Stimulated activated CD8-positive, alpha-beta memory T cell treated with anti-CD3 and anti-CD28 coated beads, Interleukin-15, amount 100 ng/mL, for 48 hours (primary cell): ENCODE measurements at places on chromosomes 4 and X.

DNA sequence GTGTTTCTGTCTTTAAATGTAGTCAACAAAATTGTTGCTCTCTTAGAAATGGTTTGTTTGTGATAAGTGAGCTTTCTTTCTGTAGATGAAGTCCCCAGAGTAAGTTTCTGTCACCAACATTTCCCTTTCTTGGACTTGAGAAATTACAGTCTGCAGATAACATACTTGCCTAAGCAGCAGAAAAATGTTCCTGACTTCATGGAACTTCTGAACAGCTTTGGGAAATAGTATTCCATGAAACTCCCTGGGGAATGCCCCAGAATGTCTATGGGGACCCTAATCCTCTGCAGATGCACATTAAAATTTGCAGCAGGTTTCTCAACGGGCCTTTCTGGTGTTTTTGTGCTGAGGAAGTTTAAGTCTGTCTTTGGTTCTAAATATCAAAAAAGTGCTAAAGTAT, 38.6 kb upstream of the NEIL3 start:
- no peak for DNase-seq

DNA sequence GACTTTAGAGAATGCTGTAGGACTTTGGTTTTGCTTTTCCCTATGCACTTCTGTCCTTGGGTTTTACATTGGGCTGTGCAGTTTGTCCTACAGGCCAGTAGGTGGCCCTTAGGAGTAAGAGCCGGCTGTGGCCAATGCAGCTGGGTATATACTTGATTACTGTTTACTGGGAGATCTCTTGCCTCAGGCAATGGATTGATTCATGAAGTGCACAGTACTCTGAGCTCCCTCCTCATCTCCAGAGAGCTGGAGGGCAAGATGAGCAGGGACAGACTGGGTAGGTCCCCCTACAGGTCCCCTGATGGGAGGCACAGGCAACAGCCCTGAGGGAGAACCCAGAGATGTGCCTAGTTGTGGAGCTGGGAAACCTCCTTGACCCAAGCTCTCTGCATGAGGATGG, 103.8 kb upstream of the QRFPR start:
- no peak for DNase-seq

DNA sequence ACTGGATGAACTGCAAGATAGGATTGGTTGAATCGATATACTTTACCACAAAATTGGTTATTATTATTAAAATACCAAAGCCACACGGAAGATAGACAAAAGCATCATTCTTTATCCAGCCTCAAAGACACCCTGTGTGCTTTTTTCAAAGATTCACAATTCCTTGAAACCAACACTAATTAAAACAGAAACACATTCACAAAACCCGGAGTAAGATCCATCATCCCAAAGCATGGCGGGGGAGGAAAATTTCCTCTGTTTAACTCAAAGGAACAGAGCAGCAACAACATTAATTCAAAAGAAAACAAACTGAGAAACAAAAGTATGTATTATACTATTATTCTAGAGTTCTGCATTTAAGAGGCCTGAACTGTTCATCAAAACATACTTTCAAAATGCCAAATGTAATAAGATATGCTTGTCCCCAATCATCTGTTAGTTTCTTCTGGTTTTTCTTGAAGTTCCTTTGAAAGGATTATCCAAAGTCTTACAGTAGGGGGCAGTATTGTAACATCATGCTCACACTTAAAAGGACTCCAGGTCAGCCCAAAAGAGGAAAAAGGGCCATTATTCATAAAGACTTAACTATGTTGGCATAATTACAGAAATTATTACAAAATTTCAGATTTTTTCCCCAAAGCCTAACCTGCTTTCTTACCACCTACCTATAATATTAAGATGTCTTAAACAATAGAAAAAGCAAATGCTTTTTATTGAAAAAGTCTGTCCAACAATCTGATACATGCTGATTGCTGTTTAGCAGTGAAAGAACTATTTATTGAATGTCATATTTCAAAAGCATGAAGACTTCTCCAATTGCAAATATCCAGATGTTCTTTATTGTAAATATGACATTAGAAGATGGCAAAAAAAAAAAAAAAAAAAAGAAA, 168.7 kb downstream of the SCFD2 start:
- no peak for DNase-seq

DNA sequence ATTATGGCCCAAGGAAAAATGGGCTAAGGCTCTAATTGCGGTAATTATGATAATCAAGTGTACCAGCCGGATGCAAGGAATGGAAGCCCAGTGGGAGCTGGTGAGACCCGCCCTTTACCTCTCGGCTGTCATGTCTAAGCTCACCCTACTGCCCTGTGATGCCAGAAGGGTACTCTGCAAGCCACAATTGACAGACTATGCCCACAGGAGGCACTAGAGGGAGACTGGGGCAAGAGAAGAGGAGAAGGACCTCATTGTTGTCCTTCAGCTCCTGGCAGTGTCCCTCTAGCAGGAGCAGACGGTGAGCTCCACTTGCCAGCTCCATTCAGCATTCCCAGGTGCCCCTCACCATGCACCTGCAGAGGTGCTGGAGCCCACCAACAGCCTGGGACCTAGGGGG, 141.8 kb downstream of the SMIM20 start:
- no peak for DNase-seq

GRCh38 chr4:15659768-15660570, 4.8 kb upstream of the FBXL5 start:
- DNase-seq = no peak

DNA sequence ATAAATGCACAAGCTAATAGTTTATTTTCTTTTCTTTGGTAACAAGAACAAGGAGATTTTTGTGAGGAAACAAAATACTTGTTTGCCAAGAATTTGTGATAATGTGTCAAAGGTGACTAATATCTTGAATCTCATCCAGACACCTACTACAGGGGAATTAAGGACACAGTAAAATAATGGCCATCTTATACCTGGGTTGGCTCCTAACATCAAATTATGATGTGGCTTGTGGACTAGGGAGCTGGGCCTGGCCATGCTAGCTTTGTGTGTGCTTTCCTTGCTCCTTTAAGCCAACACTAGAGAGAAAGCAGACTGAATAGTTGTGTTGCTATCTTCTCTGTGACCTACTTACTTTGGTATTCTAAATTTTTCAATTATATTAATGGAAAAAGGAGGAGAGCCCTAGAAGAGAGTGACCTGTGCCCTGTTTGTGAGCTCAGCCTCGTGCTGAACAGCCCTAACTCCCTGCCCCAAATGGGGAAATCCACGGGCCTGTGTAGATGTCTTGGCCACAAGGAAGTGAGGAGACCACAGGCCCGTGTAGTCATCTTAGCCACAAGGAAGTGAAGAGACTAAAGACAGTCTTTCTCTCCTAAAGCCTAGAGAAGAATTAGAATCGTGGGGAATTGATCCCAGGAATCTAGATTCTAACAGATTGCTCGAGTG, 23.3 kb downstream of the ARHGAP24 start:
- no peak for DNase-seq

GRCh38 chr4:111048316-111048715, 425.4 kb upstream of the PITX2 start:
- no peak for DNase-seq

DNA sequence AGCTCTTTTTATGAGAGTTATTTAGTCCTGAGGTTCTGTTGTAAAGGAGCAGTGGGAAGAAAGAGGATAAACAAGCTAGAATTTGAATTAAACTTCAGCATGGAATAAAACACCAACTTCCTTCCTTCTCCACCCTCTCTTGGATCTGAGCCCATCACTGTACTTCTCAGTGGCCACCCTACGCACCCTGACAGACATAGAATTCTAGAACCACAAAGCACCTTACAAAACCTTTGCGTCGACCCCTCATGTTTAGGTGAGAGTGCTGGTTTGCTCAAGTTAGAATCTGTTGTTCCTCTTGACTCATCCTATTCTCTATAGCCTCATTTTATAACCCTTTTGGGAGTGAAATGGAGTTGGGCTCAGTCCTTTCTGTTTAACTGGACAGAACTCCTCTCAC, 84.6 kb upstream of the RPL34 start:
- no peak for DNase-seq

DNA sequence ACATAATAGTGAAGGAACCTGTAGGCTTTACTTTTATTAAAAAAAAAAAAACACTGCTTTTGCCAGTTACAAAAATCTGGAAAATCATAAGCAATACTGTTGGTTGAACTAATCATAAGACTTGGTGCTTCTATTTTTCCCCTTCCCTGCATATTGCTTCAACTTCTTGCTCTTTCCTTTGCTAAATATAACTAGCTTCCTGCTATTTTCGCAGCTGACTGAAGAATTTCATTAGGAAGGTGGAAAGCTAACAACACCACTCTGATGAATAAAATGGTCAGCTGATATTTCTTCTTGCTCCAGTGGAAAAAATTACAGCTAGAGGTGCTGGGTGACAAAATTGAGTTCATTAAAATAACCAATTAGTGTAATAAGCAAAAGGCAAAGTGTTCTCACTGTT, 39.3 kb downstream of the MEPE start:
- DNase-seq = no peak

GRCh38 chrX:15301924-15302323, 13.5 kb downstream of the ASB11 start:
- DNase-seq = peak; percentile 2

DNA sequence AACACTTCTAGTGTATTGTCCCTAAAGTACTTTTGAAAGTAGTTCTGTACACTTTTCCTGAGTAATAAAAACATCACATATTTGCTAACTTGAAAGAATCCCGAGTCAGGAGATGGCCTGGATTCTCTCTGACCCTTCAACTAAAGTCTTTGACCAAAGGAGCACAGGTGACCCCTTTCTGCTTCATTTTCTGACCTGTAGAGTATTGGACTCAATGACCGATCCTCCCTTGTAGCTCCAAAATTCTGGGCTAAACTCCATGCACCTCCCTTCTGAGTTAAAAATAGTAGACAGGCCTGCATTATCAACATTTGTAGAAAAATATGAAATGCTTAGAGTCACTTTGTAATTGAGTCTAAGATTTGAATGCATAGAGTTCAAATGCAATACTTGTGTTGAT, 4.0 kb upstream of the TAPT1 start:
- no peak for DNase-seq

GRCh38 chr4:153497091-153497531, 31.0 kb downstream of the TMEM131L start:
- DNase-seq = no peak

DNA sequence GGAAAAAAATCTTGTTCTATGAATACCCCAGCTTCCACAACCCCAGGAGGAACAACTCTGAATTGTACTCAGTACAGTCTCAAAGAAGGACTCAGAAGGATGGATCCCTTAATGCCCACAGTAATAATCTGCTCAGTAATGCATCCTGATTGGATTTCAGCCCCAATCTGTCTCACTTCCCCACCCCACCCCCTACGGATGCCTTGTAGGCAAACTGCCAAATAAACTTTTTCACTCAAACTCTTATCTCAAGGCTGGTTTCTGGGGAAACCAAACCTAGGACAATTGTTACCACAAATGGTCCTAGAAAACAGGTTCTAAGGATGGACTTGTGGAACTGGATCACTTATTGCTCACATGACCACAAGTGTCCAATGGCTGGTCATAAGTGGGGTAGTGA, 1021.8 kb upstream of the INTU start:
- no peak for DNase-seq

- no peak for DNase-seq
Observed at GRCh38 chr4:111602848-111603247, 542.4 kb upstream of the FAM241A start.

- no peak for DNase-seq
Observed at GRCh38 chrX:150163956-150164726, 199.0 kb upstream of the MAMLD1 start.

GRCh38 chrX:149682031-149682430, 29.8 kb upstream of the MAGEA11 start:
- DNase-seq = no peak

GRCh38 chr4:127327491-127327890, 305.3 kb upstream of the INTU start:
- DNase-seq = no peak

DNA sequence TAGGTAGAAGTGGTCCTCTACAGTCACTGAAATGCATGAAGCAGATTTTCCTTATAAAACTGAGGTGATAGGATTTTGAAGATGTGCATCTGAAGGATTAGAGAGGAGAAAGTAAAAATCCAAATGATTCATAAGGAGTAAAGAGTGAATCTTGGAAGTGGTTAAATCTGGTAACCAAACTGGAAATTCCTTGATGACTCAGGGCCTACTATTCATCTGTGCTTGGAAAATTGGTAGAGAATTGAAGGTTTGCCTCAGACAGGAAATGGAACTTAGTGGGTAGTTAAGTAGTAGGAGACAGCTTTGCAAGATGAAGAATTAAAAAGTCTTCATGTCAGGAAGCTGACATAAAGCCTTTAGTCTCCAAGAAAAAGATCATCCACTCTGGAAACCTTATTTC, 368.9 kb upstream of the CTSO start:
- DNase-seq = no peak

DNA sequence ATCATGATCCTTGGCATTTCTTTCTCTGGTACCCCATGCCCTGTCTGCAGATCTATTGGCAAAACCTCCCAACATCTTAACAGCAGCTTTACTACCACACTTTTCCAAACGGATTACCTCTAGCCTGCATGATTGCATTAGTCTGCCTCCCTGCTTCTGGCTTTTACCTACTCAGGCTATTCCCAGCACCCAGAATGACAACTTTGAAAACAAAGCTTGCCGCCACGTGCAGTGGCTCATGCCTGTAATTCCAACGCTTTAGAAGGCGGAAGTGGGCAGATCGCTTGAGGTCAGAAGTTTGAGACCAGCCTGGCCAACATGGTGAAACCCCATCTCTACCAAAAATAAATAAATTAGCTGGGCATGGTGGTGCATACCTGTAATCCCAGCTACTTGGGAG, 60.2 kb downstream of the UBE2K start:
- DNase-seq = no peak

- DNase-seq = no peak
Observed at GRCh38 chrX:103250977-103251376, 4.0 kb downstream of the TCEAL8 start.

- no peak for DNase-seq
Observed at GRCh38 chr4:173685831-173686210, 155.8 kb upstream of the HAND2 start.

DNA sequence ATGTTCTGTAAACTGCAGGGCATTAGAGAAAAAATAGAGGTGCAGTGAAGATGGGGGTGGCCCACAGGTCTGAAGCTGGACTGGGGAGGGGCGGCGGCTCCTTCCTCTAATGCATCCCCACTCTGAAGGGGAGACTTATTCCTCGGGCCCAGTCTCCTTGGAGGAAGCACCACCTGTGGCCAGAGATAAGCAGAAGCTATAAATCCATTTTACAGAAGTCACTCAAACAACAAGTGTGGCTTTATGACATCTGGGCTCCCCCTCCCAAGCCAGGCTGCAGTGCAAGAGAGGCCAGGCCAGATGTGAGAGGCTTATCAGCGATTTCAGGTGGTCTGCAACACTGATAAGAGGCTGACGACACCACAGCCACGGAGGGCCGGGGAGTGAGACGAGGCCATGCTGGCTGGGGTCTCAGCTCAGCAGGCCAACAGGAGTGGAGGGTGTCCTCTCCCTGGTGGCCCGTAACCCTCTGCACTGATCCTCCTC, 15.8 kb downstream of the CYTL1 start:
- DNase-seq = no peak
